ENCODE measurements at places on chromosomes 7 and 10. TPM values are rescaled to one million over a fixed set of nuclear protein-coding genes. Genes with fewer than 3 reads are reported as not detected.

FAM237B gene
- not detected for total RNA-seq

CCL24 gene
- not detected for total RNA-seq

GPNMB gene
- 0.09 TPM for total RNA-seq

AASS gene
- total RNA-seq, result 25.1 TPM

FAM13C gene
- total RNA-seq, result 1.3 TPM

OR9A2 gene
- not detected for total RNA-seq

CYP3A7 gene
- not detected for total RNA-seq

AMPH gene
- total RNA-seq, result not detected

ZNF3 gene
- 26.3 TPM for total RNA-seq
